Renal cortical epithelial cell (primary cell): ENCODE measurements at places on chromosomes 4 and X.
A peak's percentile ranks its signal among the peaks of the same experiment; 100 is the strongest.

- DNase-seq: peak; percentile 78
These were observed 264.3 kb downstream of the NPFFR2 start for GRCh38 chr4:72295966-72296557.

- peak; percentile 28 for DNase-seq
These were observed 669 bp downstream of the IRF2 start for GRCh38 chr4:184473499-184474262.

DNA sequence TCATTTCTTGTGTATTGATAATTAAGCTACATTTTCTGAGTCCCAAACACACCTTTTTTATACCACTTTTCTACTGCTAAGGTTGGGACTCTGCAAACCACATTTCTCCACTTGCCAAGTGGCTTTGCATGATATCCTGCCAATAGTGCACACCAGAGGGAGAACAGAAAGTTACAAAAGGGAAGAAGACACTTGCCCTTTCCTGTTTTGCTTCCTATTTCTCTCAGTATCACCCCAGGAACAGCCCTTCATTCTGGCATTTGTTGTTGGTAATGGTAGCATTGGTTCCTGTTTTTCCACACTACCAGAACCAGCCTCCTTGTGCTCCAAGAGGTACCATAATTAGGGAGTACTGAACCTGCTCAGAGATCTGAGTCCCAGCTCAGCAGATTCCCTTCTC, 87.1 kb downstream of the HDX start:
- DNase-seq: no peak

- DNase-seq: no peak
These were observed 7.9 kb downstream of the RAB33A start for GRCh38 chrX:130179579-130180215.

- peak; percentile 57 for DNase-seq
These were observed 3.7 kb upstream of the TEX13D start for GRCh38 chrX:124328765-124329164.

DNA sequence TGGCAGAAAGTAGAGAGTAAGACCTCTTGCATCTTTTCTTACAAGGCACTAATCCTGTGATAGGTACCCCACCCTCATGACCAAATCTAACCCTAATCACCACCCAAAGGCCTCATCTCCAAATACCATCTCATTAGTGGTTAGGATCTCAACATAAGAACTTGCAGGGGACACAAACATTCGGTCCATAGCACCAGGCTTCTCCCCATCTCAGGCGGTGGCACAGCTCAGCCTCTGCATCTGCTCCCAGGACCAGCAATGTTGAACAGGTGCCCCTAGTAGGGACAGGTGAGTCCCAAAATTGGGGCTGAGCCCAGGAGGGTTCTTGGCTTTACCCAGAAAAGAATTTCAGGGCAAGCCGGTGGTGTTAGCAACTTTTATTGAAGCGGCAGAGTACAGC, 8.4 kb upstream of the MRFAP1 start:
- DNase-seq: no peak
